Right atrium auricular region (tissue), 2 donors: ENCODE measurements at places on chromosomes 11 and 22. TPM values are rescaled to one million over a fixed set of nuclear protein-coding genes. Genes with fewer than 3 reads are reported as not detected.

ZDHHC13 gene
- total RNA-seq, result 12.7 TPM

CLP1 gene
- total RNA-seq, result 5.9 TPM

GRCh38 chr11:10310301-10310841, 5.5 kb downstream of the ADM start:
- no peak for DNase-seq

- DNase-seq, result peak; percentile 69
Observed at GRCh38 chr11:124586238-124586860, 16.6 kb downstream of the OR8A1 start.

ANGPTL5 gene
- 1.4 TPM for total RNA-seq

NLRP6 gene
- total RNA-seq, result 0.19 TPM

DNA sequence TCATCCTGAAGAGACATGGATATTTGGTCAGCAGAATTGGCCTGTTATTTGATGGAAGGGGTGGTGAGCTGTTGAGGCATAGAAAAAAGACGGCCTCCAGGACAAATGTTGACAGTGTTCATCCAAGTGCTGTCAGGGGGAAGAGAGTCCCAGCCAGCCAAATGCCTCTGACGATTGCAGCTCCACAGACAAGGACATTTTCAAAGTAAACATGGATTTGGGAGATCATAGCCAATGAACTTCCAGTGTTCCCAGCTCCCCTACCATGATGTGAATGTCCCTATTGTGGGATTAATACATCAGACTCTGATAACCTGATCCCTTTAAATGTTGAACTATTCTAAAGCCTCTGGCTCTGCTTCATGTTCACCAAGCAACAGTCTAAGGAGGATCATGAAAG, 31.2 kb upstream of the PSMA1 start:
- no peak for DNase-seq

CEP164 gene
- total RNA-seq, result 7.6 TPM

DNA sequence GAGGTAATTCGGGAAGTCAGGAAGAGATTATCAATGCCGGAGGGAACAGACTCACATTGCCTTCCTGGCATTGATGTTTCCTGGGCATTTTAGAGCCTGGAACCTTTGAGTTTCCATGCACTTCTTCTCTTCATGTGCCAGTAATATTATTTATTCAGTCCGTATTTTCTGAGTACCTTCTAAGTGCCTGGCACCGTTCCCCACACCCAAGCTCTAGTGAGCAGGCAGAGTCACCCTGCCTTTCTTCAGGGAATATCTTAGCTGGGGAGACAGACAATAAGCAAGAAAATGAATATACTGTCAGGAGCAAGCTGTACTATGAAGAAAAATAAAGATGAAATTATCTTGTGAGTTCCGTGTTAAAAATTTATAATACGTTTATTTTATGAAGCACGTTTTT, 136.2 kb upstream of the SEZ6L start:
- no peak for DNase-seq

OR52I1 gene
- total RNA-seq, result not detected

PLAAT5 gene
- 5.3 TPM for total RNA-seq
